ENCODE measurements at places on chromosomes 2 and 18.

DNA sequence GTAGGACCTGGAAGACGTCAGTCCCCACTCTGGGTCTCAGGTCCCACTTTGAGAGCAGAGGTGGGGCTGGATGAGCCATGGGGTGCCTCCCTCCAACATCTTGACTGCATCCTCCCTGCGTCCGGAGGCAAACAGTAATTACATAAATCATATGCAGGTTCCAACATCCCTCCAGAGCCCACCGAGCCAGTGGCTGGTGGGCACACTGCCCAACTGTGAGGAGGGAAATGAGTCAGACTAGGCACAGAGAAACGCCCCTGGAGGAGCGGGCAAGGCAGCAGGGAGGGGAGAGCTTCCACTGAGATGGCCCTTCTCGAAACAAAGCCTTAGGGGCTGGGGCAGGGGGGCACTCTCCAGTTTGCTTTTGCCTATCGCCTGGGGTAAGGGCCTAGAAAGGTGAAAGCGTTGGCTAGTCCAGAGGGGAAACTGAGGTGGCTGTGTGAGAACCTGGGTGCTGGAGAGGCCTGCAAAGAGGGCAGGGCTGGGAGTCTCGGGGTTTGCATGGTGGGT is 168.2 kb upstream of the MYCN start:
- DNase-seq, result no peak

DNA sequence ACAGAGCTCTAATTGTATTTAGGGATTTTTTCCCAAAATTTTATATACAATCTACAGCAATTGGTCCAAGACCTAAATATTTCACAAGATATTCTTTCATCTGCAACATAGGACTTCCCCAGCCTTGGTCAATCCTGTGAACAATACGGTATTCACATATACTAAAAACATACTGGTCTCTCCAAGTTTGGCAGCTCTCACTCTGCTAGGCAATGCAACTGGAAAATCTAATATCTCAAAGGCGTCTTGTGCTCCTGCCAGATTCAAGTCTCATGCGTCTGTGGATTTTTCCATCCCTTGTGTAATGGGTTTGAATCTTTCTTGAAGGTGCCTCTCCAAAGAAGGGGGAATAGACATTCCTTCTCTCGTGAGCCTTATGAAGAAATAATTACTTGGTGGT is 27.4 kb upstream of the MBOAT2 start:
- no peak for DNase-seq

- DNase-seq, result no peak
Measured at GRCh38 chr2:113898081-113898480, 8.2 kb downstream of the ACTR3 start.

GRCh38 chr2:11303290-11304013 is 41.0 kb downstream of the ROCK2 start:
- peak; percentile 12 for DNase-seq

DNA sequence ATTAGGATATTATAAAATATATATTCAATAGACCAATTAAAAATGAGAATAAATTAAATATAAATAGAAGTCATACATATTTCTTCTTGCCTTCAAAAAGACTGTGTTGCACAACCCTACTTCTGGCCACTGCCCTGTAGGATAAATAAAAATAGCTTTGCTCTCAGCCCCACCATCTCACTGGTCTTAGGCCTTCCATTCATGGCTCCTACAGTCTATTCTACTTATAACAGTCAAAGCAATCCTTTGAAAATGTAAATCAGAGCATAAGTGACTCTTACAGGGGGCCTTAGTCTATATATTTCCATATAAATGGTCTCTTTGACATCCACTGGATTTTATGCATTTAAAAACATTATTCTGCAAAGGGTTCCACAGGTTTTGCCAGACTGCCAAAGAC is 72.9 kb downstream of the KLF7 start:
- no peak for DNase-seq

DNA sequence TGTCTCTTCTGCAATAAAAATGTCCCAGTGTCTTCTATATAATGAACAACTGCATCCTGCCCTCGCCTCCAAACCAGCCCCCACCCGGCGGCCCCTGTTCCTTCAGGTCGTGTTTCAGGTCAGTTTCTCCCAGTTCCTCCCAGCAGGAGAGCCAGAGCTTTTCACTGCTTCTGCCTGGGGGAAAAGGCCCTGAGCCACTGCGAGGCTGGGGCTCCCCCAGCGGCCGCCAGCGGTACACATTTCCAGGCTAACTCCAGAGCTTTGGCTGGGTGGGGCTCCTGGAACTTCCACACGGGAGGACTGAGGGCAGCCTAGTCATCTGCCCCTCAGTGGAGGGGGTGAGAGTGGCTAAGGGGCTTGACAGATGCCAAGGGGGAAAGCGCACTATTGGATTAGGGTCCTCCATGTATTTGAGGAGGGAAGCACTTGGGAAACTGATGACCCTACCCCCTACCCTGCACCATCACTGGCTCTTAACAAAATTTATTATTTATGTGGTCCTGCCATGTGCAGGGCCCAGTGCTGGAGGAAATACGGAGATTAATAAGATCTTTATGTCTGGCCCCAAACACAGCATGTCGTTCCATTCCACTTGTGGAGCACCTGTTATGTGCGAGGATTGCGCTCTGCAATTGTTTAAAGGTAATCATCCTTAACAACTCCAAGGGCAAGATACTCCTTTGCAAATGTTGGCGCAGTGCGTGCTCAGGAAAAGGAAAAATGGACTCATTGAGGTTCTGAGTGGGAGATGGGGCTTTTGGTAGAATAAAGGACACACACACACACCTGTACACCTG is 17.3 kb upstream of the CYS1 start:
- DNase-seq, result peak; percentile 22

DNA sequence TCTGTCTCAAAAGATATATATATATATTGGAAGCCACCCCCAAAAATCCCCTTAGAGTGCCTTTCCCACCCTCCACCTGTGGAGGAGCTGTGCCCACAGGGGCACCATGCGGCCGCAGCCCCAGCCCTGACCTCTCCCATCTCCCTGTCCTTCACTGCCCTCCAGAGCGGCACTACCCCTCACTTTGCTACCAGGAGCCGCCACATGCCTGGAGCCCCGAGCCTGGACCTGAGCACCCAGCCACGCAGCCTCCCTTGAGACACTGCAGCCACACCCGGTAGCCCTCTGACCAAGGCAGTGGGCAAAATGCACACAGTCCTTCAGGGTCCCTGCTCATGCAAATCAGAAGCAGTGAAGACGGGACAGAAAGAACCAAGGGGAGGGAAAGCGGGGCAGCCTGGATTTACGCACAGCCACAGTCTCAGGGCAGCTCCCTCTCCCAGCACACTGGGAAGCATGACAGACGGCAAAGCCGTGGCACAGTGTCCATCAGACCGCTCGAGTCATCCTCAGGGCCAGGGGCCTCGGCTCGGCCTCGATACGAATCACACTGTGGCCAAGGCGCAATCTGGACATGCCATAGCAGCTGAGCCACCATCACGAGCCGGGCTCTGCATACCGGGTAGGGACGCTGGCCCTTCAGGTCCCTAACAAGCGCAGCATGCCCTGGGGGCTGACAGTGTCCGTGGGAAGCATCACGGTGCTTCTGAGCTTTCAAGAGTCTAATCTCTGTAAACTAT is 10.1 kb downstream of the HDAC4 start:
- DNase-seq, result no peak

GRCh38 chr2:85181134-85181631 is 48.0 kb downstream of the TCF7L1 start:
- no peak for DNase-seq

DNA sequence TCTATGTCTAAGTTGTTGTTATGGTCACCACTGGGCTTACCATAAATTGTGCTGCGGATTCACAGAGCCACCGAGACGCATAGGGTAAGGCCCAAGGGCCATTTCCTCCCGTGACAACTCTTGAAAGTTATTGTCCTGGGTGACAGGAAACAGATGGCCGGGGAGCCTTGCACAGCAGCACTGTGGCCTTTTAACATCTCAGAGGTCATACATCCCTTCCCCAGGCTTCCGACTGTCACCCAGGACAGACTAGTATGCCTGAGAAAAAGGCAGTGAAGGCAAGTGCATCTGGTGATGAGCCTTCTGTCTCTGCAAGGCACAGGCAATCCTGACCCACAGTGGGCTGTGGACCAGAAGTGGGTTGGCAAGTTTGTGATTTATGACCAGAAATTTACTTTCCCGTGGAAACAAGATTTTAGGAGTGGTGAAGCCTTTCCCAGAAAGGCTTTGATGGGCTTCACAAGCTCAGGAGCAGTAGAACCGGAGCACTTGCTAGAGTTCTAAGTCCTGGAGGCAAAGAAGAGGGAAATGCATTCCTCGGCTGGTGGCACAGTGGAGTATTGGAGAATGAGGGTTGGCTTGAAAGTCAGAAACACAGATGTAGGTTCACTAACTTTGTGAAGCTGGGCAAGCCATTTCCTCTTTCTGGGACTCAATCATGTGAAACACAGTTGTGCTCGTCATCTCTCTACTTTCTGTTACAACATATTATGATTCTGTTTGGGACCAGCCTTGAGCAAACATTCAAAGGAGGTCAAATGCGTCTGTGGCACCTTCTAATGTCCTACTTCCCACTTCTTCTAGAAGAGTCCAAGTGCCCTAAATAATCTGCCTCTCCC is 2.0 kb upstream of the CAPN14 start:
- DNase-seq, result no peak

- DNase-seq, result peak; percentile 50
Measured at GRCh38 chr18:22213333-22213973, 44.1 kb downstream of the GATA6 start.

- no peak for DNase-seq
Measured at GRCh38 chr2:78020491-78020890, 498.3 kb upstream of the LRRTM4 start.

All from astrocyte (in vitro differentiated cells and primary cell).